Breast epithelium (tissue), 4 donors: ENCODE measurements at places on chromosomes 5 and 9. TPM values are rescaled to one million over a fixed set of nuclear protein-coding genes. Genes with fewer than 3 reads are reported as not detected.
A peak's percentile ranks its signal among the peaks of the same experiment; 100 is the strongest.

Gene PCDHGA11
- total RNA-seq: 9.8 TPM

Gene HCN1
- under 0.01 TPM for total RNA-seq

Gene AGXT2
- total RNA-seq: not detected

Gene CHSY3
- total RNA-seq: 4.9 TPM

Gene NEURL1B
- 17.0 TPM for total RNA-seq

Gene NRG2
- total RNA-seq: 5.9 TPM

Gene ARSI
- total RNA-seq: 0.98 TPM

Gene FSD1L
- 3.4 TPM for total RNA-seq

DNA sequence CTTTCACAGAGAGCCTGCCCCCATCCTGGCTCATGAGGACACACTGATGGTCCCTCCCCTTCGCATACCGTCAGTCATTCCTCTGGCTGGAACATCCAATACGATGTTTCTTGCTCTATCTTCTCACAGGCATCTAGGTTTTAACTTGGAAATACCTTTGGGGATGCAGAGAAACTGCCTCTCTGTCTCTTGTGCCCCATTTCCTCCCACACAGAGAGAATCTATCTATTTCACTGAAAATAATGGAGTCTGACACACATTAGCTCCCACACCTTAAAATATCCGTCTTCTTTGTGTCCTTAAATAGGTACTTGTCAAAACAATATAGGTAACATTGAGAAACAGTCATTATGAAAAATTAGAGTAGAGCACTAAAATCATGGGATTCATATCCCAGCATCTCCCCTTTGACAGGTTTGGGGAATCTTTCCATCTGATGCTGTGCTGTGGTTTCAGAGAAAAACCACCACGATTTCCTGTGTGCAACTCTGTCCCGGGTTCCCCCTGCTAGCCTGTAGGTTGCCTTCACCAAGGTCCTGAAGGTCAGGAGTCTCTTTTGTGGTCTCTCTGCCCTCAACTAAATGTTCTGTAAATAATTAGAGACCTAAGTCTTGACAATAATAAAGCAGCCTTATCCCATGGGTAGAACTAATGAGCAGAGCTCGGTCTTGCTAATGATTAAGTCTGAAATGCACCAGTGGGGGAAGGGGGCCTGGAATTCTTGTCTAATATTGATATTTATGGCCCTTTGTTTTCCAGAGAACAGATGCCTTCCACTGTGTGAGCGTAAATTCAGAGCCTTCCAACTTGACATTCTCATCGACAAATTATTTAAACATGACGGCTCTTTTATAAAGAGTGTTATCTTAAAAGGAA is 371.0 kb downstream of the ICE1 start:
- no peak for DNase-seq

DNA sequence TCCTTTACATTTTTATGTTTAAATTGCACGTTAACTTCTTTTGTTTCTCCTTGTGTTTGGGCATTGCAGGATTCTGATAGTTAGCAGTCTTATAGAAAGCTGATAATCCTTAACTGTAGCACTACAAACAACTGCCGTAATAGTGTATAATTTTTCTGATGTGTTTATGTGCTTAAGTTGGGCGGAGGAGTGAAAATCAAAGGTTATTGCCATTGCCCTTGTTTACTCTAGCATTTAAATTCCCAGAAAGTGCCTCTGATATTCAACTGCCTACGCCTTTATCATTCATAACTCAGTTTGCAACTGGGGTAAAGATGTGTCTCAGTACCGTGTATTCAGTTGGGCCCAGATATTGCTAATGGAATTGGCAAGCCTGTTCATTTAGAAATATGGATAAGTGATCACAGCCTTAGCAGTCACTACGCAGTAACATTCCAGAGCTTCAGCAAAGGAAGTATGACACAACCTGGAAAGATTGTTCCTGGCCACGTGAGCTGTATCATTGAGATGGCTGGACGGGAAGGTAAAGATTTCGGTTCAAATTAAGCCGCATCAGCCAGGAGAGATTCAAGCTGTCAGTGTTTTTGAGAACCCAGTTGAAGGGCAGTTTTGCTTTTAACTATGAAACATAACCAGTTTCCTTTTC is 28.1 kb upstream of the LRRTM2 start:
- no peak for DNase-seq

DNA sequence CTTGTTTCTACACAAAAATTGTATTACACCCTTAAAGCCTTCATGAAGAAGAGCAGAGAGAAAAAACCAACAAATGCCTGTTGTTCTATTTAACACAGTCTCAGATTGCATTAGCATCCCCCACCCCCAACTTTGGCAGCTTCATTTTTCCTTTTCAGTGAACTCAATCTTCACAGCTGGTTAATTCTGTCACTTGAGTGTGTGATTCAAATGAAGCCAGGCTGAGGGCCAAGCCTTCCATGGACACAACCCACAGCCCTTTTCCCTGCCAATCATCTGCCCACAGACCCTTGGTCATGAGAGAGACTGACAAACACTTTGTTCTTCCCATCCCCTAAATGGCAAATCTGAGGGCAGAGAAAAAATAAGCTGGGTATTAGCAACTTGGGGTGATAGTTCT is 217.5 kb upstream of the NMUR2 start:
- DNase-seq: no peak

DNA sequence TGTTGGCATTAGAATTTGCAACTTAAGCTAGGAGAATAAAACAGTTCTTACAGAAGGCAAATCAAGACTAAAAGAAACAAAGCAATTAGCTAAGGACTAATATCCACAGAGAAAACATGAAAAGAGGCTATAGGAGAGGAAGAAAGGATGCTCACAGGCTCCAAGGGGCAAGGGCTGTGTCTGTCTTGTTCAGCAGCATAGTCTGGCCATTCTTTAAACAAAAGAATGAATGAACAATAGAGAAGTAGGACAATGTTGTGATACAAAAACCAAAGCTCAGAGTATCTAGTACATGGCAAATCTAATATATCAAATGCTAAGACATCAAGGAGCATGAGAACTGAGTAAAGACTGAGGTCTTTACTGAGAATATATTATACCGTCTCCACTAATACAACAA is 39.5 kb downstream of the PLPP1 start:
- no peak for DNase-seq

- no peak for DNase-seq
Measured at GRCh38 chr9:123607479-123607878, 251.5 kb downstream of the CRB2 start.

GRCh38 chr9:39108145-39108544 is 179.8 kb downstream of the CNTNAP3 start:
- DNase-seq: no peak

- no peak for DNase-seq
Measured at GRCh38 chr5:103942587-103943186, 380.1 kb upstream of the NUDT12 start.

DNA sequence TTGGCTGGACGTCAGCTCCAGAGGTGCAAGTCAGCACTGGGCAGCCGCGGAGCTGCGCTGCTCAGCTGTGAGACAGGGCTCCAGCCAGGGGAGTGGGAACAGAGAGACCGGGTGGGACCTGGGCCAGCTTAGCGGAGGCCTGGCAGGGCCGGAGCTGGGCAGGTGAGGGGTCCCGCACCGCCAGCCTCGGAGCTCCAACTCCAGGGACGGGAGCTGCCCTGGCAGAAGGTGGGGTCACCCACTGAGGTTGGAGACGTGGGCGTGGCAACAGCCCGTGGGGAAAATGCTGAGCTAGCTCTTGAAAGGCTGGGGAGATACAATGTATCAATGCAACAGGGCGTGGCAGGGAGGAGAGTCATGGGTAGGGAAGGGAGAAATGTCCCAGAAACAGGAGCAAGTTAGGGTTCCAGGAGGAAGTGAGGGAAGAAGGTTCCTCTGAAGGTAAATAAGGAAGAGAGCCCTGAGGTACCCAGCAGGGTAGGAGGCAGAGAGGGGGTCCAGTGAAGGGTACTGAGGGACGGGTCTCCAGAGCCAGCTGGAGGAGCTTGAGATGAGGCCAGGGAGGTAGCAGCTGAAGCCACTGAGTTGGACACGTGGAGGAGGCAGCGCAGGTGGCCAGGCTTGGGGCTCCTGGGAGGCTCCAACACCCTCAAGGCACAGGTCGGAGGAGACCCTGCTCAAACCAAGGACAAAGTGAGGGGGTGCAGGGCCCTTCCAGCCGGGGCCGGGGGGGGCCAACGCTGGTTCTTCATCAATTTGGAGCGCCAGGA is 736 bp upstream of the NKD2 start:
- peak; percentile 17 for DNase-seq

DNA sequence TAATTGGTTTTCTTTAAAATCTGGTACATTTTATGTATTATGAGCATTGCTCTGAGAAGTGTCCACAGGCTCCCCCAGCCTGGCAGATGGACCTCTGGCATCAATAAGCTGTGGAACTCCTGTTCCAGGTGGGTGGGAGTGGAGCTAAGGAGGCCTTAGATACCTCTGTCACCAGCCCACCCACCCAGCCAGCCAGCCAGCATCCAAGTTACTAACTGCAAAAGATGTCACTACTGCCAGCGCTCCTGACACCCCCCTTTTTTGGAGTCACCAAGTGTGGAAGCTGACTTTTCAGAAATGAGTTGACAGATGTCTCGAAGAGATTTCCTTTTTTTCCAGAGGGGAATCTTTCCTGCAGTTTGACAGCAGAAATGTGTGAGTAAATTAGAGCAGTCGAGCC is 111.2 kb downstream of the GALNT10 start:
- no peak for DNase-seq

GRCh38 chr9:123208626-123209174 is 59.7 kb downstream of the STRBP start:
- DNase-seq: no peak

DNA sequence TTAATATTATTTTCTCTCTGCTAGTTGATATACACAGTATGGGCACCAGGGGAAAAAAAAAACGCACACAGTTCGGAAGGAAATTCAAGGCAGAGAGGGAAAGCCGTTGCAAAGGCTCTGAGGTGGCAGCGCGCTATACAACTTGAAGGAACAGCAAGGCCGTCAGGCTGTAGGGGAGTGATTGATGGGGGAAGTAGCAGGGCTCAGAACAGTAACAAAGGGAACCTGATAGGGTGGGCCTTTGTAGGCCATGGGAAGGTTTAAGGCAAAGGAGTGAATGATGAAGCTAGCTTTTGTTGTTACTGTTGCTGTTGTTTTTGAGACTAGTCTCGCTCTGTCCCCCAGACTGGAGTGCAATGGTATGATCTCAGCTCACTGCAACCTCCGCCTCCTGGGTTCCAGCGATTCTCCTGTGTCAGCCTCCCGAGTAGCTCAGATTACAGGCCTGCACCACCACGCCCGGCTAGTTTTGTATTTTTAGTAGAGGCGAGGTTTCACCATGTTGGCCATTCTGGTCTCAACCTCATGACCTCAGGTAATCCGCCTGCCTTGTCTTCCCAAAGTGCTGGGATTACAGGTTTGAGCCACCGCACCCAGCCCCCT is 27.0 kb downstream of the AQP7 start:
- no peak for DNase-seq

- peak; percentile 47 for DNase-seq
Measured at GRCh38 chr9:93058355-93059010, at the start of gene SUSD3. SUSD3 (plus strand) TSS chr9:93058701; CDS start chr9:93058743, 42 bp downstream.

DNA sequence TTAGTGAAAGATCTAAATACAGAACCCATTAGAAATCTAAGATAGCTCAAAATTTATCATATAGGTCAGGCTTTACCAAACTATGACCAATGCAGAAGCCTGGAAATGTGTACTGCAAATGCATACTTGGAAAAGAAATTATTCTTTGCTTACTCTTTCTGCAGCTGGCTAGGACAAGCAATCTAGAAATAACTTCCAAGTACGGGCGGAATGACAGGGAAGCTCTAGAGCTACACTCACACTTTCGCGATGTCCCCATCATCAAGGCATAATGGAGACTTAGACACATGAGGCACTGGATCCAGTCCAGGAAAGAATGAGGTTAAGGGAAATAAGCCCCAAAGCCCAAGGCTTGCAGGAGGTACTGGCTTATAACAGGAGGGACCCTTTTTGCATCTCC is 22.4 kb upstream of the MAP1B start:
- no peak for DNase-seq

DNA sequence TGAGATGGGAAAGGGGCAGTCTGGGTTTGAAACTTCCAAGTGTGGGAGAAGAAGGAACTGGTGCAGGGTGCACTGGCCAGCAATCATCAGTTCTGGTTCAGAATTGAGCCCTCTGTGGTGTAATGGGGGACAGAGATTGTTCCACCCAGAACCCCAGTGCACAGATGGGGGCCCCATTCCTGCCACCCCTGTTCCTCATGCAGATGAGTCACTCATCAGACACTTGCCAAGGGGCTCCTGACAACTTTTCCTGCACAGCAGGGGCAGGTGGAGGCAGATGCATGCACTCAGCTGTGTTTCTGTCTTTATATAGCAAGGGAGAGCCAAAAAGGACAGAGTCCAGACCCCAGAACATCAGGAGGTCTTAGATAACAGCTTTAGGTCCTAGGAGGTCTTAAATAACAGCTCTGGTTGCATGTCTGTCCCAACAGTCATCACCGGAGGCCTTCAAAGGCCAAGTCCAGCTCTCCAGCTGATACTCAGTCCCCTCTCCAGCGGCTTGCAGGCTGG is 252.9 kb downstream of the HSPA4 start:
- DNase-seq: no peak

- DNase-seq: no peak
Measured at GRCh38 chr5:53032188-53032587, 43.0 kb downstream of the ITGA2 start.

GRCh38 chr9:16039218-16039987 is 486.6 kb downstream of the CCDC171 start:
- no peak for DNase-seq

DNA sequence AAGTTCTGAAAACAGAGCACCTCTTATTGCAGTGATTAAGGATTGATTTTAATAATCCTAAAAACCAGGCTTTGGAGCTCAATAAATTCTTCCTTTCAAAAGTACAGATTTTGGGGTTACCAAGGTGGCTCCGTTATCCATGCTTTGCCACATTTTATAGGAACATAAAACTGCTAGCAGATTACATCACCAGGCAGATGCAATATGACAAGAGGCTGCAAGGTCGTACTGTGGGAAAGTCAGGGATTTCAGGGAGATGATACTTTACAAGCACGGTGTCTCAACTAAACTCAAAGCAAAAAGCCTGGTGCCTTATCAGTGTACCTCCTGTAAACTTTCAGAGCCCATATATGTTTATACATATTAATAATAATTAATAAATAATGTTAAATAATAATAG is 28.6 kb downstream of the ADAMTSL1 start:
- no peak for DNase-seq
